ENCODE measurements at places on chromosomes 2 and 18.

DNA sequence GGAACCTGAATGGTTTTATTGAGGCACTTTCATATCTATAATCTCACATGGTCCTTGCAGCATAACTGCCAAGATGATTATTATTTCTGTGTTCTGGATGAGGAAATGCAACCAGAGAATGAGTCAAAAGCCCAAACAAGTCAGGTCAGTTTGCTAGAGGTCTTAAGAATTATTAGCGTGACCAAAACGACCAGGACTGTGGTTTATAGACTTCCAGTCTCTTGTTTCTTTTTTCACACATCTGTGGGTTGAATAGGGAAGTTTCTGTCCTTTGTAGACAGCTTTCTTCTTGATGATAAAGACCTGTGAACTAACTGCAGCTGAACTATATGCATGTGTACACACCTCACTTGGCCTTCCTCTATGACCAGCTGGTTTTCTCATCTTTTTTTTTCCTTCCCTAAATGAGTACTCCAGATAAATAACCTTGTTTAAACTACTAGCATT, 13.9 kb downstream of the ADAM23 start:
- no peak for DNase-seq

GRCh38 chr2:157221394-157221988, 36.0 kb upstream of the GALNT5 start:
- no peak for DNase-seq

DNA sequence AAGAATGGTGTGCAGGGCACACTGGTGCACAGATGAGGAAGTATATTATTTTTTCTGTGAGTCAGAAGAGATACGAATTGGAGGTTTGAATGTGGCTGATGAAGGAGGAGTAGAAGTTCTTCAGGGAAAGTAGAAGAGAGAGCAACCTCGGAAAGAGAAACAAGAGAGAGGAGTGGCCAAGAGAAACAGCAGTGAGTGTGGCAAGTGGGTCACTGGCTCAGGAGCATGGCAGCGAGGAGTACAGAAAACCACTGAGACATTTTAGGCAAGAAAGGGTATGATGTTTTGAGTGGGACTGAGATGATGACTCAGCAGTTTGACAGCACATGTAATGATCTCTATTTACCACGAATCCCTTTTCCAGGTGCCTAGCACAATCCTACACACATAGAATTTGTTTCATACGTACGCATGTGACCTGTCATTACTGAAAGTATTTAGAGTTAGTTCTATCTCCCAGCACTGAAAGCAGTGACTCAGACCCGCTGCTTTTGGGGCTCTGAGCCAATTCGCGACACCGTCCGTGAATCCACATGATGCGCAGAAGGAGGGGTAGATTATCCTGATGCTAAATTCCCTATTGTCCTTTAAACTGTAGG, 915.4 kb downstream of the DCDC2C start:
- no peak for DNase-seq

DNA sequence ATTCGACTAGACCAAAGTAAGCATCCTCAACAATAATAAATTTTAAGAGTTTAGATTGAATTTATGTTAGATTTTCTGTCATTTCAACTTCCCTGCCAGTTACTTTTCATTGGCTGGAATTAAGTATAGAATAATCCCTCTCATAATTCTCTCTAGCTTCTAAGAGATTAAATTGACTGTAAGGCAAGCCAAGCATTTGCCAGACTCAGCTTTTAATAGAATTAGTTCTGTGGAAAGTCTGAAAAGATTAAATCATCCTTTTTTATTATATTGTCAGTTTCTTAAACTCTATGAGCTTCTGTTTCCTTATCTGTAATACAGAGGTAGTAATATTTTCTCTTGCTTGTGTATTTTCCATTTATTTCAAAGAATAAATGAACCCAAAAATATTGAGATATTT, 77.9 kb upstream of the ZNF804A start:
- DNase-seq, result no peak

GRCh38 chr18:31424383-31424988, 23.1 kb upstream of the DSG3 start:
- no peak for DNase-seq

- DNase-seq, result no peak
Measured at GRCh38 chr2:14454202-14454601, 178.3 kb upstream of the LRATD1 start.

GRCh38 chr2:175595139-175595538, 406.9 kb downstream of the LNPK start:
- no peak for DNase-seq

DNA sequence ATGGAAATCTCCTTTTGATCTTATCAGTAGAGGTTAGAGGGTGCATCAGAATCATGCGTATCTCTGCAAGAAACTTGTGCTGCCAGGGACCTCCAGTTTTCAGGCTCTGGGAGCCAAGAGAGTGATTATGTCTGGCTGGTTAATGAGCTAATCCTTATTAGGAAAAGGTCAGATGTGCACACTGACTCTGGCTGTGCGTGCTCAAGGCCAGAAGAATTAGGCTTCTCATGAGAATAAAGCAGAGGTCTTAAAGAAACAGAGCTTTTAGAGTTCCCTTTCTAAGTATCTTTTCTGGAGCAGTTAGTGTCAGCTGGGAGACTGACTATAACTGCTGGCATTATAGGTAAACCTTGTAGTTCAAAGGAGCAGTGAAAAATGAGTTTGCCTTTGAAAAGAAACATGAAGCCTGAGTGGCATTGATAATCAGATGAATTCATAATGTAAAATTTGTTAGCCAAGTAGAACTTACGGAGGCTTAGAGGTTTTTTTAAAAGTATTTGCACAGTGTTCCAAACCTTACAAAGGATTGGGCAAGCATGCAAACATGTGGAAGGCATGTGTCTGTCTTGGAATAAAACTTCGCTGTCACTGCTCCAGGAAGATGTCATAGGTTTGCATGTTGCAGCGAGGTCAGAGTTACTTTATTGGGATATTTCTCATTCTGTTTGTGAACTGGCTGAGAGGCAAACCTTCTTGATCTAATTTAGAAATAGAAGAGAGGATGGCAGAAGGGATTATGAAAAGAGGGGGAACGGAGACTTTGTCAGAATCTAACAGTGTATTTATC, 151.7 kb downstream of the ARHGAP28 start:
- no peak for DNase-seq

GRCh38 chr2:228653884-228654283, 472.4 kb upstream of the SPHKAP start:
- no peak for DNase-seq

DNA sequence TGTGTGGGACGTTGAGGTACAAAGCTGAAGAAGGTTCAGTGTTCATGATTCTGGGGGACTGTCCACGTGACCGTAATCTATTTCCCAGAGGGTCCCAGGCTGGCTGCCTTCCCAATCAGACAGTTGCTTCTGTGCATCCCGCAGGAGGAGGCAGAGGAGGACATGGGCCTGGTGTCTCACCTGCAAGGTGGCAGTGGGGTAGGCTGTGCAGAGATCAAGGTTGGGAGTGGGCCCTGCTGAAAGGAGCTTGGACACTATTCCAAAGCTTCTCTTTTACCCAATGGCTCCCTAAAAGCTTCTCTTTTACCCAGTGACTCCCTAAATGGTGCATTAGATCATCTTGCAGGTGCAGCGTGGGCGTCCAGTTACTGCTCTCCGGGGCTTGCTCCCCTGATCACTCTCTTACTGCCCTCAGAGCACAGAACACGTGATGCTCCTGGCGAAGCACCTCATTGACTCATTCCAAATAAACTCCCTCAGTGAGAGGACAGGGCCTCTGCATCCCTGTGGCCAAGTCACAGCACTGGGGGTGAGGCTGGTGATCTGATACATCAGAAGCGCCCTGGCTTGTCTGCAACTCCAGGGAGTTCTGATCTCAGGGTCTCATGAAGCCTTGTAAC, 41.5 kb downstream of the RNF144A start:
- no peak for DNase-seq

GRCh38 chr2:234285541-234285940, 211.3 kb downstream of the ARL4C start:
- DNase-seq, result no peak

GRCh38 chr2:190579058-190579410, 44.5 kb upstream of the NEMP2 start:
- DNase-seq, result no peak

DNA sequence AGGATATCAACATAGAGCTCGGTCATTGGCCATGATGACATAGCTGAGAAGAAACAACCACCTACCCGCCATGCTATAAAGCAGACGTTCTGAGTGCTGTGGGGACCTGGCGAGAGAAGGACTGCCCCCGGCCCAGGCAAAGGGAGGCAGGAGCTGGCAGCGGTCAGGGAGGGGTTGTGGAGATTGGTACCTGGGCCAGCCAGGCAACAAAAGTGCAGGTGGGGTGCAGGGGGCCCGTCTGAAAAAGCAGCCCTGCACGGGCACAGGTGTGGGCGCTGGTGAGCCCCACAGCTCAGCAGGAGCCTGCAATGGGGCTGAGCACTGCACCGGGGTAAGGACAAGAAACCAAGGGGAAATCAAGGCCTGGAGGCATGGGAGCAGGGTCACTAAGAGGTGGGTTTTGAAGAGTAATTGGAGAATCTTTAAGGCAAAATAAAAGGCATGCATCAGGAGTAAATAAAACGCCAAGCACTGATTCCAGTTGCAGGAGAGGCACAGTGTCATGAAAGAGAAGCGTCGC, 464.0 kb downstream of the EIPR1 start:
- no peak for DNase-seq

GRCh38 chr2:49490710-49491109, 336.4 kb upstream of the FSHR start:
- DNase-seq, result no peak

DNA sequence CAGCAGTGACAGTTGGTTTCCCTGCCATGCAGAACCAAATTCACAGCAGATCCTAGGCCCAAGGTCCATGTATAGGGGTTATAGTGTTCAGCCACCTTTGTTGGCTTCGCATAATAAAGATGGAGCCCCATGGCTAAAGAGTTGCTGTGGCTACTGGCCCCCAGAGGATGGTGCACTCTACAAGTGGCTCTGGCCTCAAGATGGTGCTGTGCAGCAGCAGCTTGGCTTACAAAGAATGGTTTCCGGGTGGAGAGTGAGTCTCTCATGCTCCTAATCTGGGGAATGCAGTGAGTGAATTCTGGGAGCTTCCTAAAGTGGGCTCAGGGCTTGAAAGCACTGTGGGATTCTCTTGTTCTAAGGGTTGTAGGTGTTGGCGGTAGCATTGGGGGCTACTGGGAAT, 1199.7 kb downstream of the CNTNAP5 start:
- DNase-seq, result no peak

DNA sequence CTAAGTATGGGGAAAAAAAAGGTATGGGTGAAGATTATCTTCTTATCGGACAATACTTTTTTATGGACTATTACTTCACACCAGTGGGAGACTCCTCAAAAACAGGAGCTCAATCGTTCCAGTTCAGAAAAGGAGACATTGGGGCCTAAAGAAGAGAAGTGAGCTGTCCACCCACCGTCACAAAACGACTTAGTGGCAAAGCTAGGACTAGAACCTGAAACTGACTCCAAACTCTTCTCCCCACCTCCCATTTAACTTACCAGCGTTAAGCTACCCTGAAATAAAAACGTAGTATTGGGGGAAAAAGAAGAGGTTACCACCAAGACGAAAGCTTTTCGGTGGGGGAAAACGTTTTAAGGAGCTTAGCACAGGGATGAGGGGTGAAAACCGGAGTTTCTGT, 503 bp downstream of the GTF3C3 start:
- DNase-seq, result no peak

DNA sequence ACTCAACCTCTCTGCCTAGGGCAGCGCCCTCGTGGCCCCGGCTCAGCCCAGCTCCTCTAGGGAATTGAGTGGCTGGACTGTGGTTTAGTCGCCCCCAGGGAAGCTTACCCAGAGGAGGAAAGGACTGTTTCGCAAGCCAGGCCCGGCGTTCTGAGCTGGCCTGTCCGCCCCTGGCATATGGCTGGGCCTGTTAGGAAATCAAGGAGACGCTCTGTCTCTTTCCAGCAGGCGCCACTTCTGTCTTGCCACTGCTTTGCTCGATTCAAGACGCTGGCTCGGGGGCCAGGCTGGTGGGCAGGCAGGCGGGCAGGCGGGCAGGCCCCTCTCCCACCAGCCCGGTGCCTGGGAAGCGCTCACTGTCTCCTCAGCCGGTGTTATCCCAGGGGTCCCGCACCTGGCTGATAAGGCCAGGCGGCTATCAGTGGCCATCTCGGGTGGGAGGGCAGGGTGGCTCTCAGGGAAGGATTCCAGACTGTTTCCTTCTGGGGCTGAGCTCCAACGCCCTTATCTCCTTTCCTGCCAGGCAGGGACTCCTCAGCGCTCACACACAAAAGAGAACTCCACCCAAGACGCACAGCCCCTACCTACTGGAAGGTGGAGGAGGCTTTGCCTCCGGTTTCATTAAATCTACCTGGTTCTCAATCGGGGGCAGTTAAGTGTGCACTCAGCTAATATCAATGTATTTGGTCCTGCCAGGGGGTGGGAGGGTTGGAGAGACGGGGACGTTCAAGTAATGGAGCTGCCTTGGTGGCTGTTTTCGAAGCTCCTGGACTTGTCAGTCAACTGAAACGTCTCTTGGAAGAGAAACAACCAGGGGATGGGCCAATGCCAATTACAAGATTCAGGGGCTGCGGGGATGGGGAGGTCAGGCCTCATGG, 109.1 kb downstream of the SMAD7 start:
- no peak for DNase-seq

DNA sequence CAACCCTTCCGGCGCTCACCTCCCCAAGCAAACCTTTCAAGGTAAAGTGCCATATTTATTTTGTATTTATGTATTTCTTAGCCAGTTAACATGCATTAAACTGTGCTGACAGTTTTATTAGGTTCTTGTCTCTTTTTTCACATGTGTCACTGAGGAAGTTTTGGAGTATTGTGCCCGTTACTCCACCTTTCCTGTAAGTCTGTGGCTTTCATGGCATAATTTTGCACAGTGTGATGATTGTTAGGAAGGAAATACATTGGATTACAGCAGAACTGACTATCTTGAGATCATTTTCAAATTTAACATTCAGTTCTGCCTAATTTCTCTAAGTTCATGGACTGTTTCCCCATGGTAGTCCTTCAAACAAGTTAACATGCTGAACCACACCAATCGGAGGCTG, 67.7 kb downstream of the COLEC12 start:
- DNase-seq, result no peak

DNA sequence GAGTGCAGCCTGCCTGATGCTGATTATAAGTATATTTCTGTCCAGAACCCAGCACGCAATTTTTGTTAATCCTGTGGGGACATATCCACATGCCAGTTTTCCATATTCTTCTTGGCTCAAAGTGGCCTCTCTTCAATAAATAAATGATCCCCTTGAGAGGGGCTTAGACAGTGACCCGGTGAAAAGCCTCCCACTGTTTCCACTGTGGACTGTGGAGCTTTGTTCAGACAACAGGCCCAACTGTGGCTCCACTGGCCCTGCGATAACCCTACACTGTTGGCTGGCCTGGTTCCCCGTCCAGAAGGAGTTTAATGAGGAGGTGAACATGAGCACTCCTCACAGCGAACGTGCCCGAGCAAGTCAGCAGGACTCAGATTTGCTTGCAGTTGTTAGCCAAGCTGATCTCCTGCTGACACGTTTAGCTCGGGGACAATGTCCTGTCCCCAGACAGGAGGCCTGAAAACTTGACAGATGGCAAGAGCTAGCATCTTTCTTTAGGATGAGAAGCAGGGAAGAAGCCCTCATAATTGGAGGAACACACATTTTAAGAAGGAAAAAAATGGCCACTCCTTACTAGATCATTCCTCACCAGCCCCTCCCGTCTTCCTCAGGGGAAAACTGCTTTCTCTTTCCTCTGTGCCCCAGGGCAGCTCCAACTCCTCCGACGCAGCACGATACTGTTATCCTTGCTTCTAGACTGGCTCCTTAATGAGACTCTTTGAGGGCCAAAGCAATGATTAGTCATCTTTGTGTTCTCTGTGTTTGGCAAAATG, 20.0 kb upstream of the MTCL1 start:
- no peak for DNase-seq
